ENCODE measurements at places on chromosomes 7 and 10. TPM values are rescaled to one million over a fixed set of nuclear protein-coding genes. Genes with fewer than 3 reads are reported as not detected.

DNA sequence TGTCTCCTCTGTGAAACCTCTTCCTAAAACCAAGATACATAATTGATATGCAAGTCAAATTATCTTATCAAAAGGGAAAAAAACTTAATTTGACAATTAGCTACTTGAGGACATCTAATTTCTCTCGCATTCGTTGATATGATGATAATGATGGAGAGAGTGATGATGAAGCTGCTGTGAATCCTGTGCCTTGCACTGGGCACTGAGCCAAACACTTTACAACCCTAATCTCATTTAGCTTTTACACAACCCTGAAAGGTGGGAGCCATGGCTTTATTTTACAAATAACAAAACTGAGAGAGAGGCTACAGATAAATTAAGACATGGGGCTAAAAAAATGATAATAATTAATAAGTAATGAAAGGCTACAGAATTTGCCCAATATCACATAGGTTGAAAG is 176.0 kb downstream of the NOC3L start:
- H3K27me3 ChIP-seq: no peaks in the 10 kb centered on the region
- DNase-seq: no peak
- H3K4me1 ChIP-seq: 0 out of 2 replicates have a peak, but pooled peaks cover 6% of the 10 kb centered on the region
- H3K4me3 ChIP-seq: no peak overlapping the region
- no peak overlapping the region for H3K27ac ChIP-seq

- H3K4me3 ChIP-seq: no peak overlapping the region
- no peak for DNase-seq
- H3K27ac ChIP-seq: no peak overlapping the region
- no peaks in the 10 kb centered on the region for H3K4me1 ChIP-seq
Observed at GRCh38 chr10:442209-442608, 247.3 kb downstream of the DIP2C start.

DNA sequence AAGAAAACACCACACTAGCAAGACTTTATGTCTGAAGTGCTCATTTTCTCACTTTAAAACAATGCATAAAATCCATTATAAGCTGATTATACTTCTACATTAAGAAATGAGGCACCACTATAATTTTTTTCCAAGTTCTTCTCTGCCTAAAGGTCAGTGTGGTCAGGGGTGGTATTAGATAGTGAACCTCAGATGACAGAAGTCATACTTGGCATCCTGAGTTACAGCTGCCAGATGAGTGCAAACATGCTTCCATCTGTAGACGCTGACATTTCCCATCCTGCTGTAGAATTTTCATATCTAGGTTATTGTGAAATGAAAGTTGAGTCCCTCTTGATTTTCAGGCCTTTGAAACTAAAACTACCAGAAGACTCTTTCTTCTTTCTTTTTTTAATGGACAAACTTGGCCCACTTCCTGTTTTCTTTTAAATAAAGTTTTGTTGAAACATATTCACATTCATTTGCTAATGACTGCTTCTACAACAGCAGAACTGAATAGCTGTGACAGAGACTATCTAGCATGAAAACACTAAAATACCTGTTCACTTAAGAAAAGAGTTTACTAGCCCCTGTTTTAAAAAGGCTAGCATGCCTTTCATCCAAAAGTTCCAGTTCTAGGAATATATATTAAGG is 900.8 kb downstream of the XPNPEP1 start:
- no peaks in the 10 kb centered on the region for H3K36me3 ChIP-seq
- no peak overlapping the region for H3K27ac ChIP-seq
- no peaks in the 10 kb centered on the region for H3K4me1 ChIP-seq
- DNase-seq: no peak
- H3K27me3 ChIP-seq: no peaks in the 10 kb centered on the region

DNA sequence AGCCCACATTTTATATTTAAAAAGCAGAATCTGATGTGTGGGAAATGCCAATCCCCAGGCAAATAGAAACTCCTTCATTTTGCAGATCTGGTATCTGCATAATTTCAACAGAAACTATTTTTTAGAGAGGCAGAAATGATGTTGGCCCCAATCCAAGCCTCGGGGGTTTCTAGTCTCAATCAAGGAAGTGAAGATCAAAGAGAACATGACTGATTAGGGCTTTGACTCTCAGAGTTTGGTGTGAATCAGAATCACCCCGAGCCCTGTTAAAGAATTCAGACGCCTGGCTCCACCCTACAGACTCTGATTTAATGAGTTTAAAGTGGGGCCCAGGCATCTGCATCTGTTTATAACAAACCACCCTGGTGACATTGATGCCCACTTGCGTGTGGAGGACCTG is 36.7 kb upstream of the UBE2H start:
- DNase-seq: peak; percentile 65
- no peaks in the 10 kb centered on the region for H3K36me3 ChIP-seq
- H3K4me1 ChIP-seq: peaks cover 39% of the 10 kb centered on the region

GRCh38 chr10:110429301-110429700 is 68.4 kb upstream of the DUSP5 start:
- H3K27me3 ChIP-seq: no peaks in the 10 kb centered on the region

The GRID2IP gene
- 1.3 TPM for total RNA-seq

The PRKG1 gene
- 0.68 TPM for total RNA-seq

The ADAM8 gene
- total RNA-seq: 18.3 TPM

The SHTN1 gene
- 33.6 TPM for total RNA-seq

Data from PC-9 (cell line).